ENCODE measurements at places on chromosomes 1 and 21.

GRCh38 chr1:42037161-42037560 lies 116.0 kb upstream of the GUCA2B start:
- DNase-seq, result no peak

DNA sequence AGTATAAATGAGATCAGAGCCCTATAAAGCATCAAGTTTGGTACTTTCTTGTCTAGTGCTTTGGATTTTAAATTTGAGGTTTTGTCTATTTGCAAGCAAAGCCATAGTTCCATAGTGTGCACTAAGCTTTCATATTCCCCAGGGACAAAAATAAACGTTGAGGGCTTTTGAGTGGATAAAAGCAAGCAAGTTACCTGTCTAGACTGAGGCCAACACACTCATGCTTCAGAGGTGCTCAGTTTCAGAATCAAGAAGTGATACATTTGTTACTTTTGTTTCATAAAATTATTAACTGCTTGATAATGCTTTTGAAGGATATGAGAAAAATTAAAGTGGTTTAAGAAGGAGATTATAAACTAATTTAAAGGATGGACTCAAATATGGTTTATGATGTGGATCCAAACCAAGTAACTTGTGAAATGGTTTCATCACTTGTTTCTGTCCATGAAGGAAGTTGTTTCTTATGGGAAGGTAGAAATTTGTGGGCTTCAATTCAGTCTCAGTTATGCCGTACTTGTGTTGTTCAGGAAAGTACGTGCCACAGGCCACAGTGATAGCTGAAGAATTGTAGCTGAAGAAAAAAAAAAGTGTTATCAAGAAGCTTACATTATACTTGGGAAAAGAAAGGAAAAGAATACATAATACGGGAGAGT lies 71.2 kb downstream of the CHRM3 start:
- DNase-seq, result no peak

- no peak for DNase-seq
Measured at GRCh38 chr1:155389826-155390225, 69.1 kb downstream of the RUSC1 start.

- no peak for DNase-seq
Measured at GRCh38 chr1:165174491-165174890, 182.0 kb downstream of the LMX1A start.

DNA sequence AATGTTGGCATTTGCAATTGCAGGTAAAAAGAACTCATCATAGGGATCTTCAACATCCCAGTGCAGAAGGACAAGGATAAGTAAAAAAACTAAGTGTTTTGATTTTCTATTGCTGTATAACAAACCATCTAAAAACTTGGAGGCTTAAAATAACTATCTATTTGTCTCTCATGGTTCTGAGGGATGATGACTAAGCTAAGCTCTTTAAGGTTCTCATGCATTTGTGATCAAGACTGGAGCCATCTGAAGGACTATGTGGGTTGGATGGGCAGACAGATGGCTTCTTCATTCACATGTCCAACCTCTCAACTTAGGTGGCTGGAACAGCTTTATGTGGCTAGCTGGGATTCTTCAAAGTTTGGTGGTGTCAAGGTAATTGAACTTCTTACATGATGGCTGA lies 51.5 kb downstream of the RPL5 start:
- no peak for DNase-seq
